Motor neuron (in vitro differentiated cells): ENCODE measurements at places on chromosomes 16 and 17. TPM values are rescaled to one million over a fixed set of nuclear protein-coding genes. Genes with fewer than 3 reads are reported as not detected.

The RNF166 gene
- total RNA-seq = 13.2 and 13.4 TPM in 2 replicates

The VMO1 gene
- total RNA-seq = 0.32 TPM in 1 of 2 replicates, not detected in the other

The FBF1 gene
- total RNA-seq = 7.8 TPM in 2 replicates

The EFCAB5 gene
- 0.59 and 0.92 TPM in 2 replicates for total RNA-seq

DNA sequence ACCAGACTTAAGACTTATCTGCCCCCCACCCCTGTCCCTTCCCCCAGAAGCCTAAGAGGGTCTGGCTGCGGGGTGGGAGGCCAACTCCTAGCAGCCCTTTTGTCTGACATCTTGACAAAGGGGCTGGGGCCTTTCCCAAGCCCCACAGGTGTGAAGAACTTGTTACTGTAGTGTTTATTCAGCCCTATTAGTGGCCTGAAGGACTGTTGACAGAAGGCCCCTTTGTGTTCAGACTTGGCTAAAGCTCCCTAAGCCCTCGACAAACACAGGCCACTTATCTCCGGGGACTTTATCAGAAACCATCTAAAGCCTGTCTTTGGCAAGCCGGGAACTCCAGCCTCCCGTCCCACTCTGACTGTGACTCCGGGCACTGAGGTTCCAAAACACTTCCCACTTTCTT lies 129.8 kb downstream of the NTN1 start:
- ATAC-seq = peak; percentile 22

- ATAC-seq = peak; percentile 28
These were observed 1.0 kb downstream of the TSPOAP1 start for GRCh38 chr17:58327363-58328194.

- no peak for ATAC-seq
These were observed 2.9 kb downstream of the ABCA3 start for GRCh38 chr16:2337431-2338296.
